ENCODE measurements at places on chromosomes 2 and 18. TPM values are rescaled to one million over a fixed set of nuclear protein-coding genes. Genes with fewer than 3 reads are reported as not detected.

The SCN7A gene
- total RNA-seq = 13.8 TPM

- H3K4me1 ChIP-seq = no peaks in the 10 kb centered on the region
- no peak overlapping the region for H3K4me3 ChIP-seq
- H3K27ac ChIP-seq = no peak overlapping the region
- no peaks in the 10 kb centered on the region for H3K36me3 ChIP-seq
- no peaks in the 10 kb centered on the region for H3K27me3 ChIP-seq
Measured at GRCh38 chr2:102895376-102895775, 133.5 kb downstream of the TMEM182 start.

GRCh38 chr2:98460573-98461497, 16.2 kb downstream of the INPP4A start:
- no peak overlapping the region for H3K4me3 ChIP-seq
- H3K27me3 ChIP-seq = no peaks in the 10 kb centered on the region
- peaks cover 6% of the 10 kb centered on the region for H3K4me1 ChIP-seq
- H3K36me3 ChIP-seq = no peaks in the 10 kb centered on the region
- H3K27ac ChIP-seq = no peak overlapping the region

DNA sequence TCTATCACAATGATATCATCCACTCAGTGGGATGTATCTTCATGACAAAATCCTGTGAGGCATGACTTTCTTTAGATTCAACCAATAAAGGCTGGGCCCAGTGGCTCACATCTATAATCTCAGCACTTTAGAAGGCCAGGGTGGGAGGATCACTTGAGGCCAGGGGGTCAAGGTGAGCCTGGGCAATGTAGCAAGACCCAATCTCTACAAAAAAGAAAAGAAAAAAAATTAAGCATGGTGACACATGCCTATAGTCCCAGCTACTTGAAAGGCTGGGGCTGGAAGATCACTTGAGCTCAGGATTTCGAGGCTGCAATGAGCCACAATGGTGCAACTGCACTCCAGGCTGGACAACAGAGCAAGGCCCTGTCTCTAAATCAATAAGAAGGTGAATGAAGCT, 68.0 kb downstream of the PLB1 start:
- no peak for DNase-seq

GRCh38 chr18:28691496-28691840, 514.5 kb upstream of the CDH2 start:
- DNase-seq = no peak
- H3K27ac ChIP-seq = no peak overlapping the region
- H3K36me3 ChIP-seq = no peaks in the 10 kb centered on the region
- H3K4me1 ChIP-seq = no peaks in the 10 kb centered on the region
- no peaks in the 10 kb centered on the region for H3K27me3 ChIP-seq
- no peak overlapping the region for H3K4me3 ChIP-seq
